IPS DF 19.7 (cell line): ENCODE measurements at places on chromosomes 3 and 15.
A peak's percentile ranks its signal among the peaks of the same experiment; 100 is the strongest.

DNA sequence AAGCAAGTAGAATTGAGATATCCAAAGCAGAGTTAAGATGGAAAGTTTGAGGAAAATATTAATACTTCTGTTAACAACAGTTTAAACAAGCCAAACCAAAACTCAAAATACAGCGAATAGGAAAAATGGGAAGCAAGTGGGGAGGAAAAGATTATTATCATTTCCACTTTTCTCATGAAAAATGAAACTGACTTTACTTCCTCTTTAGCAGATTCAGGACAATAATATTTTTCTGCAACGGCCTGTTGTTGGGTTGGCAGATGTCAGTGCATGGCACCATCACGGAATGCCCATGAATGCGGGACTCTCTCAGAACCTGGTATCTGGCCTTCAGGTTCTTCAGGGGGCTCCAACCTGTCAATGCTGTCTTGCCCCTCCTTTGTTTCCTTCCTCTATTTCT, 11.1 kb downstream of the ANKUB1 start:
- DNase-seq = no peak

DNA sequence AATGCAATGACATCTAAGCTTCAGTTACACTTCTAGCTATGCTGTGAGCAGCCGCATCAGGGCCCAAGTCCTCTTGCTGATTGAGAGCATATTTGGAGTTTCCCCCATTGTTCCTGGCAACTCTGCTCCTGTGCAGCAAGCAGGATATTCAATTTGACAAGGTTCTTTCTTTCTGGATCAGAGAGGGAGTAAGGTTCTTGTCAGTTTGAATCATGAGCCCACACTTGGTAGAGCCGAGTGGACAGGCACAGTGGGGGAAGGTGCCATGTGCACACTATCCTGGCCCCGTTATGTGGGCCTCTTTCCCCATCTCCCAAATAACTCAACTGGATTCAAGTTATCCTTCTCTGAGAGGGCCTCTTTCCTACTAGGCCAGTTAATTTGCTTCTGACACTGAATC, 385.4 kb downstream of the ZIC1 start:
- DNase-seq = no peak

- no peak for DNase-seq
These were observed 69.2 kb downstream of the PLXNA1 start for GRCh38 chr3:127052121-127052561.

- peak; percentile 30 for DNase-seq
These were observed 175.8 kb upstream of the MME start for GRCh38 chr3:154904328-154904727.
